HepG2 (cell line): ENCODE measurements at places on chromosomes 13 and 19. TPM values are rescaled to one million over a fixed set of nuclear protein-coding genes. Genes with fewer than 3 reads are reported as not detected.

Gene KL
- total RNA-seq, result not detected in 2 replicates

Gene APC2
- 0.22 TPM in 1 of 2 replicates, not detected in the other for total RNA-seq

Gene PRTN3
- not detected in 2 replicates for total RNA-seq

Gene MEX3D
- 10.2 and 17.1 TPM in 2 replicates for total RNA-seq

Gene PRRG2
- 0.51 and 0.82 TPM in 2 replicates for total RNA-seq

Gene NANOS3
- not detected in 2 replicates for total RNA-seq

Gene CD79A
- total RNA-seq, result 0.27 and 0.33 TPM in 2 replicates

Gene CYP2F1
- total RNA-seq, result not detected in 2 replicates

- peak overlapping the region; percentile 94 for H3K4me3 ChIP-seq
- DNase-seq, result no peak
- H3K27ac ChIP-seq, result peak overlapping the region; percentile 100
- no peaks in the 10 kb centered on the region for H3K27me3 ChIP-seq
Measured at GRCh38 chr19:47109541-47110375, 3.8 kb downstream of the ZC3H4 start.

DNA sequence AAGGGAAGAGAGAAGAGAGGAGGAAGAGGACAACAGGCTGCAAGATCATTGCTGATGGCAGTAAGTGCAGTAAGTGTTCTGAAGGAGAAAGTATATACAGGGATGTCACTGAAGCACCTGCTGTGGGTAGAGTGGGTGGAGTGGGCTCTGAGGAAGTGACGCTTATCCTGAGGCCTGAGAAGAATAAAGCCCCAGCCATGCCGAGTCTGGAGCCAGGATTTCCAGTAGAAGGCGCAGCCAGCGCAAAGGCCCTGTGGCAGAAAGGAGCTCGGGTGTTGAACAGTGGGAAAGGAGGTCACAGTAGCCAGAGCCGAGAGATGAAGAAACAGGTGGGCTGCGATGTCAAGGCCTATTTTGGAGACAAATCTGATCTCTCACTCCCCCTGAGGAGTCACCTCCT is 31.8 kb upstream of the ADGRE5 start:
- H3K4me3 ChIP-seq, result no peak overlapping the region
- H3K36me3 ChIP-seq, result no peaks in the 10 kb centered on the region
- H3K4me1 ChIP-seq, result peaks cover 43% of the 10 kb centered on the region
- no peak overlapping the region for H3K27ac ChIP-seq

DNA sequence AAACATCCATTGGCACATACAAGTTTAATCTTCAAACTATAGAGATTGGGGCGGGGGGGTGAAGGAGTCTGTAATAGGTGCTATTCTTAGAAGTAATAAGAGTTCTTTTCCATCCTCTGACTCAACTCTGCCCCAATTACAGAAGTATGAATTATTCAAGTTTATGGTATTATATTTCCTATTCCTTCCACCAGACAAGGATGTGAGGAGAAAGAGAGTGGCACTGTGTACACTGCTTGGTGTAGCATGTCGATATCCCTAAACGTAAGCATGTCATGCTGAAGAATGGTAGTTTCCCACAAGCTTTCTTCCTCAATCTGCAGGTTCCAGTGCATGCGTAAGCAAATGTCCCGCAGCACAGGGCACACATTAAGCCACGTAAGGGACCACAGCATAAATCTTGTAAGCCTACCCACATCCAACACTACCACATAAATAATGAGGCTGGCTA is 14.1 kb downstream of the BRD4 start:
- no peak for DNase-seq
- peak overlapping the region; percentile 45 for H3K27ac ChIP-seq
- no peaks in the 10 kb centered on the region for H3K27me3 ChIP-seq
- H3K4me1 ChIP-seq, result peaks cover 82% of the 10 kb centered on the region
- H3K36me3 ChIP-seq, result peaks cover 3% of the 10 kb centered on the region

DNA sequence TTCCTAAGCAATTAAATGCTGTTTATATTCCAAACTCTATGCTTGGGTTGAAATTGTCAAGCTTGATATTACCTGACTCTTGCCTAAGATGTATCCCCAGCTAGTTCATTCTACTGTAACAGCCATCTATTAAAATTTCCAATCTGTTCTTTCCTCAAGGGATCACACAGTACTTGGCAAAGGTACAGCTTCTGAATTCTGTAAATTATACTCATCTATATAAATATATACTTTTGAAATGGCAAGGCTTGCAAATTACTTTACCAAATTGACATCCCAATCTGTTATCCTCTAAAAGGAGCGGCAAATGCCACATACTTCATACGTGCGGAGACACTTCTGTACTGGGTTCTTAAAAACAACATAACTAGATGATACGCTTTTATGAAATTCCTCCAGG is 330.2 kb downstream of the DNAJC15 start:
- no peak overlapping the region for H3K27ac ChIP-seq
- no peaks in the 10 kb centered on the region for H3K27me3 ChIP-seq
- no peaks in the 10 kb centered on the region for H3K36me3 ChIP-seq
- no peaks in the 10 kb centered on the region for H3K4me1 ChIP-seq
- no peak overlapping the region for H3K4me3 ChIP-seq

- DNase-seq, result peak; percentile 73
- peak overlapping the region; percentile 56 for H3K27ac ChIP-seq
- H3K27me3 ChIP-seq, result no peaks in the 10 kb centered on the region
- no peaks in the 10 kb centered on the region; the same call in 2 of the 3 replicates for H3K36me3 ChIP-seq
- peaks cover 49% of the 10 kb centered on the region for H3K4me1 ChIP-seq
Measured at GRCh38 chr13:33194820-33195692, 90.5 kb downstream of the STARD13 start.

- H3K36me3 ChIP-seq, result peaks cover 1% of the 10 kb centered on the region
- DNase-seq, result no peak
- H3K27me3 ChIP-seq, result no peaks in the 10 kb centered on the region
Measured at GRCh38 chr19:49468746-49469447, 5.1 kb upstream of the FLT3LG start.

- H3K36me3 ChIP-seq, result peaks cover 33% of the 10 kb centered on the region; the same call in 2 of the 3 replicates
- H3K4me1 ChIP-seq, result no peaks in the 10 kb centered on the region
- no peaks in the 10 kb centered on the region for H3K27me3 ChIP-seq
- DNase-seq, result no peak
- H3K27ac ChIP-seq, result no peak overlapping the region
Measured at GRCh38 chr19:36152019-36152351, 262 bp downstream of the COX7A1 start.

- no peak overlapping the region for H3K27ac ChIP-seq
- DNase-seq, result no peak
- H3K4me3 ChIP-seq, result no peak overlapping the region
- peaks cover 78% of the 10 kb centered on the region for H3K36me3 ChIP-seq
- H3K27me3 ChIP-seq, result no peaks in the 10 kb centered on the region
Measured at GRCh38 chr19:42512743-42513304, 15.5 kb downstream of the CEACAM1 start.

DNA sequence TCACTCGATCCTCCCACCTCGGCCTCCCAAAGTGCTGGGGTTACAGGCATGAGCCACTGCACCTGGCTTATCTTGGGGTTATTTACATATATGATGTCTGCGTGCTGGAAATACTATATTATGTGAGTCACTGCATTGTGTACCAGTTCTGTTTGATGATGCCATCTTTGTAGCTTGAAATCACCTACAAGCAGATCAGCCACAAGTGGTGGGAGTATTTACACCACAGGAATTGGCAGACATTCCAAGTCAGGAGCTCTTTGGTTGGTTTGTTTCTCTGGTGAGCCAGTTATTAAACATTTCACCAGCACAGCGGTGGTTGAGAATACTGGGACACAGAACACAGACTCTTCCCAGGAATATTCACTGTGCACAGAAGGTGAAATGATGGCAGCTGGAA is 4.5 kb upstream of the TIMM44 start:
- H3K27ac ChIP-seq, result no peak overlapping the region
- H3K4me3 ChIP-seq, result no peak overlapping the region
- peaks cover 27% of the 10 kb centered on the region for H3K4me1 ChIP-seq
- DNase-seq, result no peak
- H3K27me3 ChIP-seq, result no peaks in the 10 kb centered on the region

DNA sequence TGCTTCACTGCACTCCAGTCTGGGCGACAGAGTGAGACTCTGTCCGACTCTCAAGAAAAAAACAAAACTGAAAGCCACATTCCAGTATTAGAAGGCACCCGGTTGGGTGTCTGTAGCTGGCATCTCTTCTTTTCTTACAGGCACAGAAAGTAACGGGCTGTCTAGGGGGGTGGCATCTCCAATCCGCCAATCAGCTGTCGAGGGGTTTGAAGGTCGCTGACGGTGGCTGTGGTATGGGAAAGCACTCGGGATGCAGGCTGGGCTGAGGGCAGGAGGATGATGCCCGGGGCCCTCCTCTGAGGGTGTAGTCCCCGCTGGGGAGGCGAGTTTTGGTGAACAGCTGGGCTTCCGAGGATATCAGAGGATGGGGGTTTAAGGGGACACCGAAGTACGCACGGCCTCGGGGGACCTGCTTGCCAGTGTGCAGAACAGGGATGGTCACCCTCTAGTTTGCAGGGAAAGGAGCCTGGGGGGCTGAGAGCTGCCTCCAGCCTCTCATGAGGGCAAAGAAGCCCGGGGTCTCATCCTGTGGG is 27.0 kb upstream of the ZBTB7A start:
- H3K4me3 ChIP-seq, result no peak overlapping the region
- H3K36me3 ChIP-seq, result peaks cover 4% of the 10 kb centered on the region; the same call in 2 of the 3 replicates
- H3K4me1 ChIP-seq, result no peaks in the 10 kb centered on the region
- DNase-seq, result no peak

DNA sequence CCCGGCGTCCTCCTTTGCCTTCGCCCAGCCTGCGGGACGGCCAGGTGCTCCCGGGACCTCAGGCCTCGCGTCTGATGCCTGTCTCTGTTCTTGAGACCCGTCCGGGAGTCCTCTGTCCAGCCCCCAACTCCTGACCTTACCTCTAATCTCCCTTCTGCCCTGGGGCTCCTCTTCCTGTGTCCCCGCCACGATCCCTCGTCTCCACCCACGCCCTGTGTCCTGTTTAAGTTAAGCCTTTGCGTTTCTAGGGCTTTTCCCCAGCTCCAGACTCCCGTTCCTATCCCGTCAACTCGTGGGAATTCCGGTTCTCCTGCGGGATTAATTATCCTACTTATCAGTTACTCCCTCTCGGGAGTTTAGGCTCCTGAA is 686 bp downstream of the LENG8 start:
- H3K4me3 ChIP-seq, result peak overlapping the region; percentile 81
- H3K4me1 ChIP-seq, result peaks cover 44% of the 10 kb centered on the region
- H3K36me3 ChIP-seq, result peaks cover 42% of the 10 kb centered on the region
- H3K27me3 ChIP-seq, result no peaks in the 10 kb centered on the region; the same call in 1 of the 2 replicates

- no peaks in the 10 kb centered on the region for H3K27me3 ChIP-seq
- H3K36me3 ChIP-seq, result 0 out of 3 replicates have a peak, but pooled peaks cover 6% of the 10 kb centered on the region
- H3K27ac ChIP-seq, result peak overlapping the region; percentile 37
- DNase-seq, result no peak
- H3K4me1 ChIP-seq, result peaks cover 50% of the 10 kb centered on the region
Measured at GRCh38 chr13:41562541-41563178, 105.3 kb downstream of the RGCC start.

DNA sequence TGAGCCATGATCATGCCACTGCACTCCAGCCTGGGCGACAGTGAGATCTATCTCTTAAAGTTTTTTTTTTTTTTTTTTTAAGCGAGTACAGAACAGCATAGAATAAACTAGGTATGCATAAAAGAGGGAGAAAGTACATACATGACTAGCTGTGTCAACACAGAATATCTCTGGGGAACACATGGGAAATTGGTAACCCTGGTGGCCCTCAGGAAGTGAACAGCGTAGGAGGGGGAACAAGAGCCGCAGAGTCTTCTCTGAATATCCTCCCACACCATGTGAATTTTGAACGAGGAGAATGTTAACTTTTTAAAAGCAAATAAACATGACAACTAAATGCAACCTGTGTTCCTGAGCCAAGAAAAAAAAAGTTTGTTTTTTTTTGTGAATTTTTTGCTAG is 15.2 kb downstream of the PHLDB3 start:
- H3K36me3 ChIP-seq, result peaks cover 3% of the 10 kb centered on the region; the same call in 1 of the 2 replicates
- no peak for DNase-seq
- H3K4me3 ChIP-seq, result no peak overlapping the region

GRCh38 chr13:32381539-32381938 is 46.4 kb downstream of the N4BP2L1 start:
- no peaks in the 10 kb centered on the region for H3K27me3 ChIP-seq
- peak; percentile 49 for DNase-seq
- H3K27ac ChIP-seq, result no peak overlapping the region
- peaks cover 6% of the 10 kb centered on the region for H3K36me3 ChIP-seq
- no peaks in the 10 kb centered on the region for H3K4me1 ChIP-seq
- no peak overlapping the region for H3K4me3 ChIP-seq

DNA sequence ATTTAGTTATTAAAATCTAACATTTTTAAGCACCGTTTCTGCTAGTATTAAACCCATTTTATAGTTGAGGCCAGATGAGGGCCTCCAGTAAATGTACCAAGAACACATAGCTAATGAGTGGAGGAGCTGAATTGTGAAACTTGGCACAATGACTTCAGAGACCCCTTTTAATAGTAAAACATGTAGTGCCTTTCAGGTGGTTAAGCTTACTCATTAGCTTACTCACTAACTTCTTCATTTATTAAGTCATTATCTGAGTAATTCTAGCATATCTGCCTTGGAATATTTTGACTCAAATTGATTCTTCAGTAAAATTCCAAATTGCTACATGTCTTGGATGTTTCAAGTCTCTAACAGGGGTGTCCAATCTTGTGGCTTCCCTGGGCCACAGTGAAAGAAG is 735.2 kb downstream of the LIG4 start:
- no peak for DNase-seq
- no peak overlapping the region for H3K4me3 ChIP-seq
- no peak overlapping the region for H3K27ac ChIP-seq
- H3K4me1 ChIP-seq, result no peaks in the 10 kb centered on the region

DNA sequence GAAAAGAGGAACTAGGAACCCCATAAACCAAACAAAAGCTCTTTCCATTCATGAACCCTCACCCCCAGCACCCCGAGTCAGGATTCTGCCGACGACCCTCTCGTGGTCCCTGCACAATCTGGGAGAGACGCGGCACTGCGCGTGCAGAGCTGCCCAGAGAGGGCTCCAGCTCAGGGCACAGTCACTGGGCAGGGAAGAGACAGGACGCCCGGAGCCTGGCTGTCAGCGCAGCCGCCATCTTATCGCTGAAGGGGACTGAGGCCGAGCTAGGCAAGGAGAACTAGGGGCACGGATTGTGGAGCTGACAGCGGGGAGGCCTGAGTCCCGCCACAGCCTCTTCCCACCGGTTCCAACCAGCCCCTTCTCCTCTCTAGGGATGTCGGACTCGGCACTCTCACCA is 349 bp downstream of the ZNF98 start:
- no peaks in the 10 kb centered on the region for H3K4me1 ChIP-seq
- H3K4me3 ChIP-seq, result no peak overlapping the region
- no peak overlapping the region for H3K27ac ChIP-seq
- H3K27me3 ChIP-seq, result no peaks in the 10 kb centered on the region
- H3K36me3 ChIP-seq, result no peaks in the 10 kb centered on the region

DNA sequence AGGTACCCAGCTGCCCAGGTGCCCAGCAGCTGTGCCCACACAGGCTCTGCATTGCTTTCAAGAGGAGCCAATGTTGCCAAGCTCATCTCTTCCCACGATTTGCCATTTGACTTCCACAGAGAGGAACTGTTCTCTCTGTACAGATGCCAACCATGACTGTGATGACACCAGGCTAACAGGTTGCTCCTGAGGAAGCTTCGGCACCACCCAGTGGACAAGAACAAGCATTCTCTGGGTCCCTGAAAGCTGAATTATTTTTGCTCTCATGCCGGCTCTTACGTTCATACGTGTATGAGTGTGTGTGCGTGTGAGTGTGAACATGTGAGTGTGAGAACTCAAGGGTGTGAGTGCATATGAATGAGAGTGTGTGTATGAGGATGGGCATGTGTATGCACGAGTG is 535.2 kb downstream of the LIG4 start:
- no peaks in the 10 kb centered on the region for H3K36me3 ChIP-seq
- DNase-seq, result no peak
- H3K27me3 ChIP-seq, result no peaks in the 10 kb centered on the region
- no peaks in the 10 kb centered on the region for H3K4me1 ChIP-seq
- H3K4me3 ChIP-seq, result no peak overlapping the region

- H3K27ac ChIP-seq, result no peak overlapping the region
- no peaks in the 10 kb centered on the region for H3K27me3 ChIP-seq
- peaks cover 12% of the 10 kb centered on the region; the same call in 1 of the 2 replicates for H3K4me1 ChIP-seq
- no peak for DNase-seq
Measured at GRCh38 chr13:19985219-19985556, 26.7 kb downstream of the ZMYM2 start.
